Heart right ventricle (tissue), 16 donors: ENCODE measurements at places on chromosomes 11 and 22. TPM values are rescaled to one million over a fixed set of nuclear protein-coding genes. Genes with fewer than 3 reads are reported as not detected.

DNA sequence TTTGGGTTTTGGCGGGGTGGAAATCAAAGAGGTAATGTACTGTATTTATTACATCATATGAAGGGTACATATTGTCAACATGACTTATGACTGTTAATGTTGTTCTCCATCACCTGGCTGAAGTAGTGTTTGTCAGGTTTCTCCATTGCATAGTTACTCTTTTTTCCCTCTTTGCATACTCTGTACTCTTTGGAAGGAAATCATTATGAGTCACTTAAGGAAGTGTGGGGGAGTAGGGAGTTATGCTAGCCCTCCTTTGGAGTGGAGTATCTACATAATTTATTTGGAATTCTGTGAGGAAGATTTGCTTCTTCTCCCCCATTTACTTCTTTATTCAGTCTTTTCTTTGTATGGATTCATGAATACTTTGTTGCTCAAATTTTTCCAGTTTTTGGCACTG is 3.6 kb upstream of the PGR start:
- H3K4me3 ChIP-seq = no peak overlapping the region
- no peak for DNase-seq
- no peak overlapping the region for H3K27ac ChIP-seq
- no peaks in the 10 kb centered on the region for H3K4me1 ChIP-seq
- no peaks in the 10 kb centered on the region for H3K36me3 ChIP-seq

DNA sequence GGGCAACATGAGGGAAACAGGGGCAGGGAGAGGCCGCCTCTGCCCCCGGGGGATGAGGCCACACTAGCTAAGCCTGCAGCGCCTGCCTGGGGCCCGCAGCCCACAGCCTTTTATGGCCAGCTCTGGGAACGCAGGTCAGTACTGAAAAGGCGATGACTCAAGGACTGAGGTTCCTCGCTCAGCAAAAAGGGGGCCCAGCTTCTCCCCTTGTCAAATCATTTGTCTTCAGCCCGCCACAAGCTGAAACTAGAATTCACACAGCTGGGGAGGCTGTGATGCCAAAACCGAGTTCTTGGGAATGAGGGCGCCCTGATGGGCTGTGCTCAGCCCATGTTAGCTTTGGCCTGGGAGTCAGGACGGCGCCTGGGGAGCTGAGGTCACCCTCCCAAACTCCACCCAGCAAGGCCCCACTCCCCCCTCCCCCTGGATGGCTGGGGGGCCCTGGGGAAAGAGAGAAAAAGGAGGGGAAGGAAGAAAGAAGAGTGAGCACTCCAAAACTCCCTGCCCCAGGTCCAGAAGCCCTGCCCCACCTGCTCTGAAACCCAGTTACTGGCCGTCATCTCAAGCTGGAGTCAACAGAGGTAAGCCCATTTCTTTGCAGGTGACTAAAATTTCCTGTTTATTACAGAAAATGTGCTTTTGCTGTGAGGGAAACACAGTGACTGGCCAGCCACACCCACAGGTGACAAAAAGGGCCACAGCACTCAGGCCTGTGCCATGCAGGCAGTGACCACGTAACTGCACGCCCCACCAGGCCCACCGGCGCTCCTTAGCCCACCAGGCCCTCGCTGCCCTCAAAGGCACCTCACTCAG is 13.7 kb downstream of the EHD1 start:
- peaks cover 93% of the 10 kb centered on the region for H3K4me1 ChIP-seq
- H3K27ac ChIP-seq = peak overlapping the region; percentile 86
- DNase-seq = peak; percentile 75
- H3K36me3 ChIP-seq = peaks cover 9% of the 10 kb centered on the region

DNA sequence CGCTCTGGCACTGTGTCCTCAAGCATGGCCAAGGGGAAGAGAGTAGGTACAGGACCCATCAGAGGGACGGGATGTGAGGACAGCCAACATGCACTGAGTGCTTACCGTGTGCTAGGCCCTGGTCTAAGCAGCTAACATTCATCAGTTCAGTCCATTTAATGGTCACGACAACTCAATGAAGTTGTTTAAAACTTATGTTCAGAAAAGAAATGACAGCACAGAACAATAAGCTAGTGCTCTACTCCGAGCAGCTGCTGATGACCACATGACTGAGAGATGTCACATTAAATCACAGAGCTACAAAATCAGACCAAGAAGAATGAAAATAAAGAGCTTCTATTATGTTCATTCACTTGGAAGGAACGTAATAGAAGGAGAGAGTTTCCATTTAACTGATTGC is 26.3 kb downstream of the PRDM10 start:
- DNase-seq = no peak
- no peaks in the 10 kb centered on the region for H3K36me3 ChIP-seq
- H3K4me3 ChIP-seq = no peak overlapping the region
- no peaks in the 10 kb centered on the region for H3K27me3 ChIP-seq
- H3K4me1 ChIP-seq = peaks cover 9% of the 10 kb centered on the region

DNA sequence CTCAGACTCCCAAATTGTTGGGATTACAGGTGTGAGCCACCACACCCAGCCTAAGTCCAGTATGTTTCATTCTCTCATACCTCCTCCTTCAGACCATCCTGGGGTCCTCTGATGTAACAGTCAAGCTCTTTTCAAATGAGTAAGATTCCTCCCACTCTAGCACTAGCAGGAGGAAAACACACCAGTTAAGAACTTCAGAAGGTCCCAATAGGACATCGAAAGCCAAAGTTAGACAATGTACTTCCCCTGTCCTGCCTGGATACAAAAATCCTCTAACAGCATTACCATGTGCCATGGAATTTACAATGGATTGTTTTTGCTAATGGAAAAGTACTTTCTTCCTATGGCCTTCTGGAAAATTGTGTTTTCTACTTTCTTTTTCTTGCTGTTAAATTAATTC is 67.1 kb downstream of the CCDC34 start:
- no peak overlapping the region for H3K27ac ChIP-seq
- H3K4me1 ChIP-seq = no peaks in the 10 kb centered on the region
- H3K36me3 ChIP-seq = no peaks in the 10 kb centered on the region

DNA sequence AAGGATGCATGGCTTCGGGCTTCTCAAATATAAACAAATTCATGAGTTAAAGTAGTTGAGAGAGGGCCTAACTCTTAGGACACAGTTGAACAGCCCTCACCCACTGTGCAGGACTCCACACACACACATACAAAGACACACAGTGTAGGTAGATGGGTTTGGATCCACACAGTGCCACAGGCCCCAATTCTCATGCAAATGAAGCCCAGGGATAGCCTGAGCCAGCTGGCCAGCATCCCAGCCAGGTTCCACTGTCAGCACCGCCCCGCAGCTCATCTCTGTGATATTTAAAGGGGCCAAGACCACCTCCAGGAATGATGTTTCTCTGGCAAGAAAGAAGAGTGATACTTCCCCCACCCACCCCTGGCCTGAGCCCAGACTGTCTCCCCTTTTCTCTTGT is 11.7 kb downstream of the SLC35C1 start:
- H3K36me3 ChIP-seq = peaks cover 8% of the 10 kb centered on the region
- DNase-seq = no peak

DNA sequence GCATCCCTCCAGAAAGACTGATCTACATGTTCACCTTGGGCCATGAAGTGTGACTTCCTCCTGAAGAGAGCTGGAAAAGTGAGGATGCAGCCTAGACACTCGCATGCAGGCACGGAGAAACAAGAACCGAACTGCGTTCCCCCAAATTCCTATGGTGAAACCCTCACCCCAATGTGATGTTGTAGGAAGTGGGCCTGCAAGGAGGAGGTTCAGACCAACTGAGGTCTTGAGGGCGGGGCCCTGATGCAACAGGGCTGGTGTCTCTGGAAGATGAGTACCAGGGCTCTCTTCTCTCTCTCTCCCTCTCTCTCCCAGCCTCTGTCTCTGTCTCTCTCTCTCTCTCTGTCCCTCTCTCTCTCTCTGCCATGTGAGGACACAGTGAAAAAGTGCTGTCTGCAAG is 501.1 kb downstream of the BRD1 start:
- no peak overlapping the region for H3K4me3 ChIP-seq
- peaks cover 31% of the 10 kb centered on the region for H3K27me3 ChIP-seq
- no peak for DNase-seq
- H3K4me1 ChIP-seq = no peaks in the 10 kb centered on the region
- no peak overlapping the region for H3K27ac ChIP-seq

GRCh38 chr22:44452531-44453420 is 45.3 kb downstream of the RTL6 start:
- no peaks in the 10 kb centered on the region for H3K27me3 ChIP-seq
- H3K27ac ChIP-seq = no peak overlapping the region
- DNase-seq = no peak
- no peaks in the 10 kb centered on the region for H3K4me1 ChIP-seq

GRCh38 chr11:31509051-31509428 is 382 bp downstream of the IMMP1L start:
- peak overlapping the region; percentile 68 for H3K4me3 ChIP-seq
- H3K27ac ChIP-seq = peak overlapping the region; percentile 85
- H3K27me3 ChIP-seq = no peaks in the 10 kb centered on the region
- peaks cover 29% of the 10 kb centered on the region for H3K4me1 ChIP-seq
- DNase-seq = no peak

DNA sequence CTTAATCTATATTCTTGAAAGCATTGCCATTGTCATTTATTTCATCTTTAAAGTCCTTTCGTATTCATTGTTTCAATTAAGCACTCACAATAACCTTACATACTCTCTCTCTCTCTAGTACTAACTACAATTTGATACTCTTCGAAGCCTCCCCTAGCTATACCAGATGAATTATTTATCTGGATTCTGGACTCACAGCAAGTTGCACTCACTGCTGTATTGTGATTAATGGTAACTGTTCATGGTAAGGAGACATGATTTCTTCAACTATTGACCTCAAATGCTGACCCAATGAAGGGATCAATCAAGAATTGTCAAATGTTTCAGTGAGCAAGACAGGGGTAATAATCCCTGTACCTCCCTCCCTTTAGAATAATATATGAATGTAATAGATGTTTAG is 6.0 kb upstream of the OR52B6 start:
- no peak overlapping the region for H3K27ac ChIP-seq
- DNase-seq = no peak
- no peaks in the 10 kb centered on the region for H3K36me3 ChIP-seq
- no peak overlapping the region for H3K4me3 ChIP-seq
- H3K4me1 ChIP-seq = no peaks in the 10 kb centered on the region

DNA sequence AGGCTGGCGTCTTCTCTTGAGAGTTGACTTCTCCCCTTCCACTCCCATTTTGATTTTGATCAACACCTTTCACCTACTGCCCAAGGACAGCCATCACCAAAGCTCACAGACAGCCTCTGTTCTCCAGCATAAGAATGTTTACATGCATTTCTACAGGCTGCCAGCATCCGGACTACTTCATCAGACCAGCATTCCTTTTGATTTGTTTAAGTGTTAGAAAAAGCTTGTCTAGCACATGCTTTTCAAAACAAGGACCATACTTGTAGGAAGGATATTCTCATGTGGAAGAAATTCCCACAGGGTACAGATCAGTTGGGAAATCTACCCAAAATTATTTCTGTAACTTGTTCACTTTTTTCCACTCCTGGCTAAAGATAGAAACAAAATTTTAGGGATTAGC is 6.2 kb upstream of the KCNA4 start:
- DNase-seq = no peak
- H3K4me1 ChIP-seq = no peaks in the 10 kb centered on the region
- H3K27ac ChIP-seq = no peak overlapping the region

DNA sequence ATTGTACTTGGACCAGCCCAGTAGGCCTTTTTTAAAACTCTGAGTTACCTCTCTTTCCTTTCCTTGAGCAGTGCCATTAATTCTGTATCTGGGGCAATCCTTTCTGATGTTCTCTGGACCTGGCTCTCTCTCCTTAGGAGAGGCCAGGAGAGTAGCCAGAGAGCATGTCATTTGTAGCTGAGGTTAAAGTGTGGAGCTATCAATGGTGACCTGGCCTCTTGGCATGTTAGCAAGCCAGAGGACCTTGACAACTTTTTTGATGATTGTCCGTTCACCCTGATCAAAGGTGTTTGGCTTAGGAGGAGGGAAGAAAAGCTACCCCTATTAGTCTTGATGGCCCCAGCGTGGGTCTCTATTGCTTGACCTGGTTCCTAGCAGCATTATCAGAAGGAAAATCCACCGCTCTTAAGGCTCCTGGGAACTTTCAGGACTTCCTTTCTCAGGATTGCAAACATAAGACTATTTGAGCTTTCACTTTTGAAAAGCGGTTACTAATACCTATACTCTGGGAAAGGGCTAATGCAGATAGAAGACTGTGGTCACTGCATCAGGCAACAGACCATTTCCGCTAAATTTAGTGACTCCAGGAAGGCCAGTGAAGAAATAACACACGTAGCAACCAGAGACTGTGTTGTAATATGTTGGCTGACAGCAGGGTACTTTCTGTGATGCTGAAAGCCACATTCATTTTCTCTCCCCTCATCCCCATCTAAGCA is 18.2 kb downstream of the LIMK2 start:
- H3K27me3 ChIP-seq = no peaks in the 10 kb centered on the region
- H3K36me3 ChIP-seq = no peaks in the 10 kb centered on the region
- no peak overlapping the region for H3K4me3 ChIP-seq
- peaks cover 7% of the 10 kb centered on the region for H3K4me1 ChIP-seq
- no peak for DNase-seq

- no peaks in the 10 kb centered on the region for H3K4me1 ChIP-seq
- H3K4me3 ChIP-seq = no peak overlapping the region
Observed at GRCh38 chr11:61114913-61115312, 12.6 kb downstream of the CD5 start.

DNA sequence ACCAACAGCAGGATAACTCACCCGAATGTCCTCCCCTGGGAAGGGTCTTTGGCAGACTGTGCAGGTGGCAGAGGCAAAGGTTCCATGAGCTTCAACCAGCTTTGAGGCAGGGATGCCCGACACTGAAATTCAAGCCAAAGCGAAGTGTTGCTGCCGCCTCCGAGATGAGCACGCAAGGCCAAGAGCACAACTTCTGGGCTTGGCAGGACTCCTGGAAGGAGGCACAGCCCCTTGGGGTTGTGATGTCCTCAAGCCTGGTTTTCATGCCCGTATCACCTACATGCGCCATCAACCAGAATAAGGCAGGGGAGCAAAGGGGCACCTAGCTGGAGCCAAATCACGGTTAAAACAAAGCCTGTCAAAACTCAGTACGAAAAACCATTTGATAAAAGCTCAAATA is 5.7 kb downstream of the SIRT3 start:
- no peak overlapping the region for H3K27ac ChIP-seq
- H3K4me1 ChIP-seq = peaks cover 6% of the 10 kb centered on the region
- DNase-seq = no peak
- no peak overlapping the region for H3K4me3 ChIP-seq
- H3K36me3 ChIP-seq = peaks cover 19% of the 10 kb centered on the region

GRCh38 chr11:64226507-64227051 is 505 bp downstream of the NUDT22 start:
- no peaks in the 10 kb centered on the region for H3K27me3 ChIP-seq
- H3K36me3 ChIP-seq = no peaks in the 10 kb centered on the region
- DNase-seq = peak; percentile 67
- peak overlapping the region; percentile 94 for H3K27ac ChIP-seq

UCP2 gene
- 18.4 TPM for polyA plus RNA-seq

MTMR2 gene
- polyA plus RNA-seq = 7.8 TPM

ELMOD1 gene
- polyA plus RNA-seq = 0.29 TPM

MMP13 gene
- polyA plus RNA-seq = not detected

F2 gene
- 0.04 TPM for polyA plus RNA-seq

CDC45 gene
- 0.15 TPM for polyA plus RNA-seq

MYO18B gene
- 111 TPM for polyA plus RNA-seq

KRTAP5-7 gene
- 0.01 TPM for polyA plus RNA-seq

CARNS1 gene
- 10.9 TPM for polyA plus RNA-seq
